B cell (primary cell): ENCODE measurements at places on chromosomes 1 and 21.

DNA sequence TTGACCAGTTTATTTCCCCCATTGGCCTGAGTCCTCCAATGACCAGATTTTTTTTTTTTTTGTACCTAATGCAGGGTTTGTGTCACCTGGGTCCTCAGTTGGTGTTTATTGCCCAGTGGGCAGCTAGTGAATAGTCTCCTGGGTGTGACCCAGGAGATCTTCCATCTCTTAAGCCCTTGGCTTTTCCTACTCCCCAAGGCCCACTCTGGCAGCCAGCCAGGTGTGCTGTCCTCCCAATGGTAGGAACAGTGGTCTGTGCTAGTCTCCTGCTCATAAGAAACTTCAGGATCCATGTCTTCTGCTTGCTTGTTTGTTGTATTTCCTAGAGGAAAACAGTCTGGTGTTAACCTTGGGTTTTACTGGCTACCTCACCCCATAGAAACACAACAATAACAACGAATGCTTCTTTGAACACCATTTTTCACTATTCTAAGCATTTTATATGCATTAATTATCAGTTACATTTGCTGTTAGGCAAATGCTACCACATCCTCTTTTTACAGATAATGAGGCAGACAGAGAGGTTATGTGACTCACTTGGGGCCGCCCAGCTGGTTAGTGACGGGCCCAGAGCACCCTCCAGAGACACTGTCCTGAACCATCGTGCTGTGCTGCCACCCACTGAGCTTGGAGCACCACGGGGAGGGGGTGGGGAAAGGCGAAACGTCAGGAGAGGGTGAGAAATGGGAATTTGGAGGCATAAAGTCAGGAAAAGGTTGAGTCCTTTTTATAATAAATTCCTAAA lies 107.5 kb downstream of the HIVEP3 start:
- DNase-seq, result peak; percentile 50

DNA sequence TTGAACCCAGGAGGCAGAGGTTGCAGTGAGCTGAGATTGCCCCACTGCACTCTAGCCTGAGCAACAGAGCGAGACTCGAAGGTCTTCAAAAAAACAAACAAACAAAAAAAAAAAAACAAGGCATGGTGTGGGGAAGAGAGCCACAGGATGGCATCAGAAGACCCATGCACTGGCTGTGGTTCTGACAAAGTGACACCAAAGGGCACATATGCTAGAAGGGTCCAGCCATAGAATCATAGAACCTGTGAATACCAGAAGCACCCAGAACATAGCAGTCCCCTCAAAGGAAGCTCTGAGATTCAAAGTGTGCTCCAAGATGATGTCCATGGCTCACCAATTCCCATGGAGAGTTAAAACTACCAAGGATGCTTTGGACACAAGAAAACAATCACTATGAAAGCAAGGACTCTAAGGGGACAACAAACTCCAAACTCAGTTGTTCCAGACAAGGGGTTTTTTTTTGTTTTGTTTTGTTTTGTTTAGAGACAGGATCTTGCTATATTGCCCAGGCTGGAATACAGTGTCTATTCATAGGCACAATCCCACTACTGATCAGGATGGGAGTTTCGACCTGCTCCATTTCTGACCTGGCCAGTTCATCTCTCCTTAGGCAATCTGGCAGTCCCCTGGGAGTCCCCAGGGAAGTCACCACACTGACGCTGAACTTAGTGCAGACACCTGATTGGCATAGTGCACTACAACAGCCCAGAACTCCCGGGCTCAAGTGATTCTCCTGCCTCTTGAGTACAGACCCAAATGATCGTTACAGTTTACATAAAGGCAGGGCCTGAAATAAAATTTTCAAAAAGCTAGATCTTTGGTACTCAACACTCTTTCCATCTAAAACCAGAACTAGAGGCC lies 56.4 kb downstream of the TGFBR3 start:
- DNase-seq, result no peak

GRCh38 chr1:225737866-225738265 lies 39.8 kb upstream of the SRP9 start:
- no peak for DNase-seq

DNA sequence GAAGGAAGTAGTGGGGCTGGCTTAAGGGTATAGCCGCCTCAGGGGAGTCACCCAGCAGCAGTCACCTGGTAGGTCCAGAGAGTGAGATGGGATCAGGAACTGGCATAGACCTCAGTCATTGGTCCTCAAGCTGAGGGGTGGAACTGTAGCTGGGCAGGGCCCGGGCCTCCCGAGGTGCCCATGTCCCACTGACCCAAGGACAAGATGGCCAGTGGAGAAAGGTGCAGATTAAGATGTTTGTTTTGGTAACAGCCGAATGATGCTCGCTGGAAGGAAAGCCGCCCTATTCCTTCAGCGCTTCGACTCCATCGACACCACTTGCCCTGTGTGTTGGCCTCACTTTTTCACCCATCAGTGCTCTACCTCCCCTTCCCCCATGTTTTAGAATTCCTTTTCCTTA lies 16.4 kb downstream of the COL9A2 start:
- no peak for DNase-seq

DNA sequence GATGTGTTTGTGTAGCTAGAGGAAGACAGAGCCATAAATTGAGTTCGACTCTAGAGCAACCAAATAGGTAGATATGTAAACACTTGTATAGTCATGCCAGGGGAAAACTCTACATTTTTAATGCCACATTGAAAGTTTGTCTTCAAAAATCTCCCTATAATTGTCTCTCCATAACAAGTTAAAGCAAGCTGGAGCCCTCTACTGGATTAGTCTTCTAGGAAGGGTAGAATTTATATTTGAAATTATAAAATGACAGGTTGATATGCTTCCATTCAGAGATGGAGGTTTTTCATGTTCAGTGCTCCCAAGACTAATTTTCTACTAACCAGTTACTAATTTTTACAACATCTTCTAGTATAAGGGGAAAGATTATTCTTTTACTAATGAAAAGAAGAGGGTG lies 13.1 kb upstream of the COL24A1 start:
- no peak for DNase-seq
